ENCODE measurements at places on chromosomes 2 and 18. TPM values are rescaled to one million over a fixed set of nuclear protein-coding genes. Genes with fewer than 3 reads are reported as not detected.
A peak's percentile ranks its signal among the peaks of the same experiment; 100 is the strongest.

DNA sequence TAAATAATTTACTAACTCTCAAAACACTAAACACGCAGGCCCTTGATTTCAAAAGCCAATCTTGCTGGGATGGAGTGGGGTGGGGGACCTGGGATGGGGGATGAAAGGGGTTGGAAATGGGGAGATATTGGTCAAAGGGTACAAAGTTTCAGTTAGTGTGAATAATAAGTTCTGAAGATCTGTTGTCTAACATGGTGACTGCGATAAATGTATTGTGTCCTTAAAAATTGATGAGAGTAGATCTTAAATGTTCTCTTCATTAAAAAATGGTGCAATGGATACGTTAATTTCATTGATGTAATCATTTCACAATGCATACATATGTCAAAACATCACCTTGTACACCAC lies 505 bp upstream of the ACYP2 start:
- no peak for DNase-seq

DNA sequence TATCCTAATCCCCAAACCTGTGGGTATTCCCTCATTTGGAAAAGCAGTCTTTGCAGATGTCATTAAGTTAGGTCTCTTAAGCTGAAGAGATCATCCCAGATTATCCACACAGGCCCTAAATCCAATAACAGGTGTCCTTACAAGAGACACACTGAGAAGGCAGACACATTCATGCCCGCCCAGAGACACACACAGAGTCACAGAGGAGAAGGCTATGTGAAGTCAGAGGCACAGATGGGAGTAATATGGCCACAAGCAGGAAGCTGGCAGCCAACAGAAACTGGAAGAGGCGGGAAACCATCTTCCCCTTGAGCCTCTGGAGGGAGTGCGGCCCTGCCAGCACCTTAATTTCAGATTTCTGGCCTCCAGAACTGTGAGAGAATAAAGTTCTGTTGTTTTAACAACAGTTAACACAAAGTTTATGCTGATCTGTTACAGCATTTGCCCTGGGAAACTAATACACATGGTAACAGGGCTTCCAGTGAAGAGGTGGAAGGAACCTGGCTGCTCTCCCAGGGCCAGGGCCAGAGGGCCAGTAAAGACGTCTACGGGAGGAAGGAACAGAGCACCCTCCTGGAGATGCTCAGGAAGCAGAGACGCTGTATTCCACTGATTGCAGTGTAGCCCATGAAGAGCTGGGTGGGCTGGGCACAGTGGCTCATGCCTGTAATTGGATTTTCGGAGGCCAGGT lies 217.5 kb downstream of the GLI2 start:
- no peak for DNase-seq

DNA sequence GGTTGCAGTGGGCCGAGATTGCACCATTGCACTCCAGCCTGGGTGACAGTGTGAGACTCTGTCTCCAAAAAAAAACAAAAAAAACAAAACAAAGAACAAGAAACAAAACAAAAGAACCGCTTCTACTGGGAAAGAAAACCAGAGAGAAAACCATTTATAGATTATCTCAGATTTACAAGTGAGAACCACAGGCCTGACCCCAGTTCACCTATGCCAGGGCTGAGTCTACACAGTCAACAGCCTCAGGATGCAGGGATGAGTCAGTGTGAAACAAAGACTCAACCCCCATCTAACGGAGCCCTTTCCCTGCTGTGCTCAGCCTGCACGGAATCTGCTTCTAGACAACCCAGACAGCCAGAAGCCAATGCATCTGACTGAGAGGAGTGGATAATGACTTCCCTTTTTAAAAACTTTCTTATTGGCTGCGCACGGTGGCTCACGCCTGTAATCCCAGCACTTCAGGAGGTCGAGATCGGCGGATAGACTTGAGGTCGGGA lies 25.5 kb upstream of the YWHAQ start:
- DNase-seq, result peak; percentile 98

DNA sequence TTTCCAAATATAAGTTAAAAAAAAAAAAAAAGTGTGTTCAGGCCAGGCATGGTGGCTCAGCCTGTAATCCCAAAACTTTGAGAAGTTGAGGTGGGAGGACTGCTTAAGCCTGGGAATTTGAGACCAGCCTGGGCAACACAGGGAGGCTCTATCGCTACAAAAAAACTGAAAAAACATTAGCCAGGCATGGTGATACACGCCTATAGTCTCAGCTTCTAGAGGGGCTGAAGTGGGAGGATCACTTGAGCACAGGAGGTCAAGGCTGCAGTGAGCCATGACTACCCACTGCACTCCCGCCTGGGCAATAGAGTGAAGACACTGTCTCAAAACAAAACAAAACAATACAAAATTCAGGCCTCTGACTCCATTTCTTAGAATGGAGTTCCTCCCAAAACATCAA lies 9.2 kb downstream of the USP37 start:
- no peak for DNase-seq

DNA sequence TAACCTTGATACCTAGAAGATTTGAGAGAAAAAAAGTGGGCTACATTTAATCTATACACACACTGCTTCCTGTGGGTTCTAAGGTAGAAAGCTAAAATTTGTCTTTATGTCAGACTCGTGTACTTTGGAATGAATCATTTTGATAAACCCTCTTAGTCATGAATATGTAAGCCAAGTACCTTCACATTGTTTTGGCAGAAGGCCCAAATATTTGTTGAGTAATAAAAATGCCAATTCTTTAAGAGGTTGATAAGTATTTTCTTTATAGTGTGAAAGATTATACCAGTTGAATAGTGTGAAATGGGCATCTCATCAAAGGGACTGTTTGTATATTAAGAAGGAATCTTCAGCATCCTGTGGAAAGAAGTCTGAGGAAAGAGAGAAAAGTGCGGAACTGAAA lies 1464.7 kb upstream of the ZEB2 start:
- DNase-seq, result no peak

- no peak for DNase-seq
Observed at GRCh38 chr2:61639721-61640120, 101.6 kb upstream of the XPO1 start.

DNA sequence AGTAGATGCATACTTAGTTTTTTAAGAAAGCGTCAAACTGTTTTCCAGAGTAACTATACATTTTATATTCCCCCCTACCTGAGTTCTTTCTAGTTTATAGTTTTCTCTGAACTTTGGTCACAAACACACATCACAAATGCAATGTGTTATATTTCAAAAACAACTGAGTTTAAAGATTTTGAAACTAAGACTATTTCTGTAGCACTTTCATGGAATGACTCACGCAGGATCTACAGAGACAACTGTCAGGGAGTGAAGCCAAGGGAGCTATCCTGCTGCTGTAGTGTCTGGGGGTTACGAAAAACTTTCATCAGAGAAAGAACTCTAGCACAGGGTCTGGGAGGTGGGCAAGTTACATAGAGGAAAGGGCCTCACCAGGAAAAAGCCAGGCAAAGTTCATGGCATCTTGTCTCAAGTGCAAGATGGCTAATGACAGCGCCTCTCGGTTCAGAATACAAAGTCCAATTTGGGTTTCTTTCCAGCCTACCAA lies 66.8 kb downstream of the UXS1 start:
- DNase-seq, result no peak

DNA sequence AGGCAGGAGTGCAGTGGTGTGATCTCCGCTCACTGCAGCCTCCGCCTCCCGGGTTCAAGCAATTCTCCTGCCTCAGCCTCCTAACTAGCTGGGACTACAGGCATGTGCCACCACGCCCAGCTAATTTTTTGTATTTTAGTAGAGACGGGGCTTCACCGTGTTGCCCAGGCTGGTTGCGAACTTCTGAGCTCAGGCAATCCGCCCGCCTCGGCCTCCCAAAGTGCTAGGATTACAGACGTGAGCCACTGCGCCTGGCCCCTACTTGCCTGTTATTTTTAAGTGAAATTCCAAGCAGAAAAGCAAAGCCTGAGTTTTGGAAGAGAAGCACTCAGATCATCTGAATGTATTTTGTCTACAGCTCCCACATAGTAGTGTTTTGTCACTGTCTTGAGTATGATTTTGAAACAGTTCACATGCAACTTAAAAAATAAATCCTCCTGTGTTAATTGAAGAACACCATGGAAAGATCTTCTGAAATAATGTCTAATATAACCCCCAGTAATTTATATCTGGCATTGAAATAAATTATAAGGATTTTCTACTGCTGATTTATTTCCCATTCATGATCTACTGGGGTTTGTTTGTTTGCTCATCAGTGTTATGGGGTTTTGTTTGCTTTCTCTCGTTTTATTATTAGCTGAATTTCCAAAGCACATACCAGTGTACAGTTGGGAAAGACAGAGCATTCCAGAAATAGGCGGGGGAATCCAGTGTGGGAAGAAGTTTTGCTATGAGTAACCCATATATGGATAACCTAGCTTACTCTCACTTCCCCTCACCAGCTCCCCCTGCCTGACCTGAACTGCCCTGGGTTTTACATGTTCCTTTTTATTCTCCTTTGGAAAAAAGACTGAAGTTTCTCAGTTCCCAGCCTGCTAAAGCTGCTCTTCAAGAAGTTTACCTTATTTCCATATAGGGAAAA lies 80.1 kb upstream of the MAP3K20 start:
- peak; percentile 89 for DNase-seq

DNA sequence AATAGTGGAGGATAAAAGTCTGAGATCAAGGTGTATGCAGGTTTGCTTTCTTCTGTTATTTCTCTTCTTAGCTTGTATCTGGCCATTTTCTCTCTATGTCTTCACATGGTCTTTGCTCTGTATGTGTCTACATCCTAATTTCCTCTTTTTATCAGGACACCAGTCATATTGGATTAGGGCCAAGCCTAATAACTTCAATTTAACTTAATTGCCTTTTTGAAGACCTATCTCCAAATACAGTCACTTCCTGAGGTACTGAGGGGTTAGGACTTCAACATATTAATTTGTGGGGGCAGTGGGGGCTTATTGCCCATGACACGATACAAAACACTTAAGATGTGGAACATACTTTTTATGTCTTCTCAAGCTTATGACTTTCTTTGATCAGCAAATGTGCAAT lies 632.9 kb upstream of the CELF4 start:
- no peak for DNase-seq

DNA sequence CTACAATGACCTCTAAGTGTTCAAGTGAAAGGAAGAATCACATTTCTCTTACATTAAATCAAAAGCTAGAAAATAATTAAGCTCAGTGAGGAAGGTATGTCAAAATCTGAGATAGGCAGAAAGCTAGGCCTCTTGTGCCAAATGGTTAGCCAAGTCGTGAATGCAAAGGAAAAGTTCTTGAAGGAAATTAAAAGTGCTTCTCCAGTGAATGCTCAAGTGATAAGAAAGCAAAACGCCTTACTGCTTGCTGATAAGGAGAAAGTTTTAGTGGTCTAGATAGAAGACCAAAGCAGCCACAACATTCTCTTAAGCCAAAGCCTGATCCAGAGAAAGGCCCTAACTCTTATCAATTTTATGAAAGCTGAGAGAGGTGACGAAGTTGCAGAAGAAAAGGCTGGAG lies 932.3 kb upstream of the ACVR2A start:
- DNase-seq, result no peak

Gene ALLC
- not detected for total RNA-seq

Gene UGT1A4
- total RNA-seq, result not detected

Gene LRP2
- total RNA-seq, result not detected

Data from HFFc6 (cell line).